ENCODE measurements at places on chromosomes 2 and 18.

GRCh38 chr2:100948942-100949811 is 52.9 kb upstream of the RPL31 start:
- no peak for DNase-seq

DNA sequence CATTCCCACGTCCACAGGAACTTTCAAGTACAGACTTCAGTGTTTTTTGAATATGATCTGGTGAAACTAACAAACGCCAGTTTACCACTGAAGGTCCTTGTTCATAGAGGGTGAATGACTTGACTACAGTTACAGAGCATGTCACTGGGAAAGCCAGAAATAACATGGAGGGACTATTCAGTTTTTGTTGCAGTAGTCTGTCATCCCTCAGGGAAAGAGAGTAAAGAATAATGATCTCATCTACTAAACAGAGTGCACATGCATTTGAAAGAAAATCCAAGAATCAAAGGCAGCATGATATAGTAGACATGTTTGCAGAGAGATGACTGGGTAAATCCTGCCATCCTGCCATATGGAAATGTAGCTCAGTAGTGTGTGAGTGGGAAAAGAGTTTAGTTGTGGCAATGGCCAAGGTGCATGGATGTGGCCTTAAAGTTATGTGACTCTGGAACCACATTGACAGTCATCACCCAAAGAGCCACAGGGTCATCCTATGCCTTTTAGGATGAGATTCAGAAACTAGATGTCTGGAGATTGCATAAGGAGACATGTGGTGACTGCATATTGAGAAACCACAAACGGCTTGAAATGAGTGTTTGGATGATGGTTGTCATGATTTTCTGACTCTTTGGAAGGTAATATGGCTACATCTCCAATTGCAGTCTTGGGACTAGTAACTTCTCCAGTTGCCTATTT is 125.3 kb upstream of the ZEB2 start:
- no peak for DNase-seq

DNA sequence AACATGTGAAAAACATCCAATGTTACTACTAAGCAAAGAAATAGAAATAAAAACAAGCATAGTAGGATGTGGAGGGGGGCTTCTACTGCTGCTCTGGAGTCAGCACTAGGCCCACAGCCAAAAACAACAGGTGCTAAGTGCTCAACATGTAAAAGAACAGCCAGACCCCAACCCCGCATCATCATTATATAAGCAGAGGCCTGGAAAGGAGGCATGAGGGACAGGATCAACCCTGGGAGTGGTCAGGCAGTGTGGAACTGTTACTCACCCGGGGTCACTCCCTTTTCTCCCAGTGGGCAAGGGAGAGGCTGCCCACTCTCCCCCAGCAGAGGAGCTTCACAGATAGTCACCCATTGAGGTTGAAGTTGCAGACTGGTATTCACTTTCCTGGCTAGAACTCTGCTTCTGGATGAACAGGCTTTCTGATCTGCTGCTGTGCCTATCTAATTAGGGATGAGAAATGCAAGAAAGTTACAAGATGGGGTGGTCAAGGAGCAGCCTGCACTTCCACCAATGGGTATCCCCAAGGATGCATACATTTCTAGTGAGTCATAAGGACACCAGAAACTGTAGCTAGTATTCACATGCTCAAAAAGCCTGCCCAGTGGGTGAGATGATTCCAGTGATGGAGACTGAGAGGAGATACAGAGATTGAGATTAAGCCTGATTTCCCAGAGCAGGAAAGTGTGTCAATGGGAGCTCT is 480.1 kb upstream of the TCF4 start:
- DNase-seq = no peak

DNA sequence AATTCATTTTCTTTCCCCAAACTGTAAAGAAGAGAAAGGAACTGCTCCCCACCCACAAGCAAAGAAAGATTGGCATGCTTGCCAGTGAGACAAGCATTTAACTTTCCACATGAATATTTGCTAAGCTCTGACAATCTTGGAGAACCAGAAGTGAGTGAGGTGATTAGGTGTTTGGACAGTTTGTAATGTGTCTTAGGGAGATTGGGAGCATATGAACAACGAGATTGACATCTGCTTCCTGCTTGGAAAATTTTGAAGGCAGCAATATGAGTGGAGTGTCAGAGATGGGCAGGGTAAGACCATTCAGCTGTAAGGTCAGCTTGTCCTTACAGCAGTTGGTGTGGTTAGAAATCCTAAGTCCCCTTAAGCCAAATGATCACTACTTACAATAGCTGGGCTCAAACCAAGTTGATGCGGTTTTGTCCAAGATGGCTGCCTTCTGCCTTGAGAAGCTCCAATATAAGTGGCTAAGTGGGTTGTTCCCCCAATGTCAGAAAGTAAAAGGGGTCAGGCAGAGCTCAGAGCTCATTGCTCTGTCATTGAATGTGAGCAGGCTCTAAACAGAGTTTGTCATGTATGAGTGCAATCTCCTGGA is 36.0 kb upstream of the GALNT5 start:
- no peak for DNase-seq

- DNase-seq = no peak
Observed at GRCh38 chr2:230614913-230615332, 97.7 kb upstream of the CAB39 start.
